SK-N-MC (cell line): ENCODE measurements at places on chromosomes 5 and 9.

- no peak for DNase-seq
Observed at GRCh38 chr5:40277161-40277906, 402.4 kb upstream of the PTGER4 start.

DNA sequence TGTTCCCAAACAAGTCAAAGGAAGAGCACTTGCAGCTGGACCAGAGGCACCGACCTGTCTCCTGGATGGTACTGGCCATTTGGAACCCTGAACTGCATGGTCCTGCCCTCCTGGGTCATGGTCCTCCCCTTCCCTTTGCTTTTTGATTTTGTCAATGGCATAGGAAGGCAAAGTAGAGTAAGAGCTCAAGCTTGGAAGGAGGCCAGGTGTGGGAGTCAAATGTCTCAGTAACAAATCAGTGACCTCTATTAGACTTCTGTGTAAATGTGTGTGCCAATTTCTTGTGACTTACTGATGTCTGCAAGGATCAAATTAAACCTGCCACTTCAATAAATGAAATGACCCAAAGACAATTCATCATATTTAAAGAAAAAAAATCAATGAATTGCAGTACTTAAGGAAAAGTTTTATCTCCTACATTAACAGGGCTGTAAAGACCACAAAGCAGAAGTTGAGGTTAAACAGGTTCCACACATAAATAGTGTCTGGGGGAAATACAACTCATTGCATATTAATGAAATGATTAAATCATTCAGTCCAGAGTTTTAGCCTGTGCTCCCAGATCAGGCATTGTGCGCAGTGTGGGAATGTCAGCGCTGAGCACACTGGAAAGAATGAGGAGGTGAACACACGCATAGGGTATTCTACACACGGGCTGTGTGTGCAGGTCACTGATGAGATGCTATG, 32.7 kb downstream of the OSMR start:
- DNase-seq: no peak

- DNase-seq: no peak
Observed at GRCh38 chr5:89081360-89081759, 198.4 kb upstream of the MEF2C start.

GRCh38 chr5:173016598-173017046, 33.1 kb downstream of the ATP6V0E1 start:
- no peak for DNase-seq

DNA sequence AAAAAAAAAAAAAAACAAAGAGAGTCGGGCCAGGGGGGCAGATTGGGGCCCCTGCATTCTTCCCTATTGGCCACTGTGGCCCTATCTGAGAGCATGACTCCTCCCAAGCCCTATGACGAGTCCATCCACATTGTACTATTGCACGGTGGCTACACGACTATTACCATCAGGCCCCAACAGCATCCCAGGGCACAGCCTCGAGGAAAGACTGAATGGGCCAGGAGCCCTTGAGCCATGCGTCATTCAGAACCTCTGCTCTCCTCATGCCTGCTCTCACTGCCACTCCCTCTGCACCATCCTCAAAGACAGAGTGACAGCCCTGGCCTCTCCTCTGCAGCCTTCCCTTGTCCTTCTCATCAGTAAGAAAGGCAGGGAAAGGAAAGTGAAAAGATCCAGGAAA, 20.2 kb upstream of the ORM1 start:
- DNase-seq: no peak
